Smooth muscle cell of the brain vasculature (primary cell): ENCODE measurements at places on chromosomes 12 and 14.

DNA sequence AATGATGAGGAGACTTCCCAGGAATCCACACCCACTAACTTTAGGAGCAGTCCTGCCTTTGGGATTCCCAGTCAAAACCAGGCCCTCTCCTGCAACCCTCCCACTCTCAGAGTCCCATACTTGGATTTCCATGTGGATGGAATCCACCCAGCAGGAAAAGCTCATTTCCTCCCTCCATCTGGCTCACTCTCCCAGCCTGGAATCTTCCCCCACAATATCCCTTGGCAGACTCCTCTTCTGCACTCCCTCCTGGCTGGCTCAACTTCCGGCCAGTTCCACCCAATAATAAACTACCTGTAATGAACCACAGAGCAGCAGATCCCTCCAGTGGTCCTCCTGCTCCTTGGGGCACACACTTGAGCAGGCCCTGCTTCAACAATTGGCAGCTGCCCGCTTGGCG, 102.8 kb upstream of the EGLN3 start:
- DNase-seq = no peak

- no peak for DNase-seq
These were observed 612.6 kb downstream of the AACS start for GRCh38 chr12:125677829-125678228.

DNA sequence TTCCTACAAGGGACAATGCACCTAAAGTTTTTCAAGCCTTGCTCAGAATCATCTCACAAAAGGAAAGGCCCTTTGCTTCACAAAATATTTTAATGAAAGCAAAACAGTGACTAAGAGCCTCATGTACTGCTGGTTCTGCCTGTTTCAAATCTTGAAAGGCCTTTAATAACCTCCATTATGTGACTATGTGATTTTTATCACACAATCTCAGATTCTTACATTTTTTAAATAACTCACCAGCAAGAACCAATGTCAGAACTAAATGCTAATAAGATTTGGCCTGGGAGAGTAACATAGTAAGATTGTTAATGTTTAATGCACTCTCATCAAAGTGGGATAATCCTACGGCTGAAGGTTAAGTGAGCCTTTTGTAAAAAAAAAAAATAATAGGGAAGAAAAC, 378.9 kb downstream of the RGS6 start:
- DNase-seq = no peak

DNA sequence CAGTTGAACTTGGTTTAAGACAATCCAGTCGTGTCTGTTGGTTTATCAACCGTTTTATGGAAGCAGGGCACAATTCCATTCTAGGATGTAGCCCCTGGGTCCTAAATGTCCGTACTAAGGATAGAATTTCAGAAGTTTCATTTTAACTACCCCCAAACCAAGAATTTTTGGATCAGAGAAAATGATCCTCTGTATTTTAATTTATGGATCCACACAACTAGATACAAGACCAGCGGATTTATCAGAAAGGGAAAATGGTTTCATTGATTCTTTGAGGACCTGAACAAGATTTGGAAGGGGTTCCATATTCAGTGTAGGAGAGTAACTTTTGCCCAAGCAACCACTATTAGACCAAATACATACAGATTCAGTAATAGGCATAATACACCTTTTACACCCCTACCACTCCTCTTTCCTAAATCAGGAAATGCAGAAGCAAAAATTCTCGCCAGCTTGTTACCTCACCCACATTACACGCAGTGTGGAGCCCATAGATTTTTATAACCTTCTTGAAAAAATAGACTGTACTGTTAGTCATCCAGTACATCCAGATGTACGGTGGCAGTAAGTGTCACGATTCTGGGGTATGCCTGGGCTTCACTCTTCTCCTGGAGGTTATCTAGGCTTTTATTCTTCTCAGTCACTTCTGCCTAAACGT, 1.4 kb upstream of the FBXL14 start:
- no peak for DNase-seq

DNA sequence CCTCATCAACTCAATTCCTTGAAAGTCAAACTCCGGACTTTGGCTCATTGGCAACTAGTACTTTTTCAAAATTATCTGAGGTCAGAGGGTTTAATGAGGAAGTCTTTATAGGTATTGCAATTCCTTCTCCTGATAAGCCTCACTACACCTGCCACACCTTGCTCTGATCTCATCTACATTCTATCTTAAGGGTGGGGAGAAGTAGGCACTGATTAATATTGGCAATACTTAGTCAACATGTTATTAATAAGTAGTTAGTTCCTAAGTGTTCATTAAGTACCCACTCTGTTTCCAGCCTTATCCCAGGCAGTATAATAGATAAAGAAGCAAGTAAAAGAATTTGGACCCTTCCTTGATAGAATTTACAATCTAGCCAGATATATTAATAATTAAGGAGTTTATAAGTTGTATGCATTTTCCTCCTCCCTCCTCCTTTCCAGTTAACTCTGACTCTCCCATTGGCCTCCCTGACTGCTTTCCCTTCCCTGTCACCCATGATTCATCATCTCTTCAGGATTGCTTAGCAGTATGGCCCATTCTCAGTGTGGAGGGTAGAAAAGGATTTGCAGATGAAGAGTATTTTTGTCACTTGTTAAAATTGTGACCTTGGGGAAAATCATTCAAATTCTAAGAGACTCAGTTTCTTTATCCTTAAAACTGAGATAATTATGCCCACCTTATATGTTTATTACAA, 231.0 kb upstream of the ATP2B1 start:
- DNase-seq = no peak

DNA sequence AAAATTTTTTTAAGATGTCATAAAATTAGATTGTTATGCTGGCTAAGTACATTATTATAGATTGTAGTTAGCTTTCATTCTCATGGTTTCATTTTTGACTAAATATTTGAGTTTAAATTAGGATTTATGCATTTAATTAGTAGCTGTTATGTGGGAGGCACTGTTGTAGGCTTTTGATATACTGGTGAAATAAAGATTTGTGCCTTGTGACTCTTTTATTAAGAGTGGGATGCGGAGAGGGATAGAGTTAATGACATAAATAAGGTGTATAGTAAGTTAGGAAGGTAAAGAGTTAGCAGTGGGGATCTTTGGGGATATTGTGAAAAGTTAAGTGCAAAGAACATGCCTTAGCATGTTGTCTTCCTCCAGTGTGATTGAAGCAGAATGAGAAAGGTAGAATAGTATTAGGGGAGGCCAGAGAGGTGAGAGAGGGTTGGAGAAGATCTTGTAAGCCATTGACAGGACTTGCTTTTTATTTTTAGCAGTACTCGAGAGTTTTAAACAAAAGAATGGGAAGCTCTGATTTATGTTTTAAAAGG, 8.8 kb downstream of the ARHGAP5 start:
- DNase-seq = no peak

DNA sequence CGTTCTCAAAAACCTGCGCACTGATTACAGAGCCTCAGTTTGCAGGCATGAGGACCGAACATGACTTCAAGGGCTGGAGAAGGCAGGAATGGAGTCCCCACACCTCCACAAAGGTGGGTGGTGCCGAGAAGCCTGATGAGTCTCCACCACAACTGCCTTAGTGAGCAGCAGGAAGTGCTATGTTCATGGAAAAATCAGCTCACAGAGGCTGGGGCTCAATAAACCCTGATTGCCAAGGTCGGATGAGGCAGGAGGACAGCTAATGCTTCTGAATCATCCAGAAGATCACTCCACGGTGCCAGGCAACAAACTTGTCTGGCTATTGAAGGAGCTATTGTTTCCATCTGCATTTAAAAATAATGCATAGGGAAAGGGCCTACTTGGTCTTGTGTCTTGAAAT, 31.1 kb downstream of the APPL2 start:
- no peak for DNase-seq

GRCh38 chr12:89353188-89353822, 1.0 kb upstream of the DUSP6 start:
- no peak for DNase-seq

GRCh38 chr12:107668320-107669098, 17.1 kb upstream of the PWP1 start:
- DNase-seq = no peak

DNA sequence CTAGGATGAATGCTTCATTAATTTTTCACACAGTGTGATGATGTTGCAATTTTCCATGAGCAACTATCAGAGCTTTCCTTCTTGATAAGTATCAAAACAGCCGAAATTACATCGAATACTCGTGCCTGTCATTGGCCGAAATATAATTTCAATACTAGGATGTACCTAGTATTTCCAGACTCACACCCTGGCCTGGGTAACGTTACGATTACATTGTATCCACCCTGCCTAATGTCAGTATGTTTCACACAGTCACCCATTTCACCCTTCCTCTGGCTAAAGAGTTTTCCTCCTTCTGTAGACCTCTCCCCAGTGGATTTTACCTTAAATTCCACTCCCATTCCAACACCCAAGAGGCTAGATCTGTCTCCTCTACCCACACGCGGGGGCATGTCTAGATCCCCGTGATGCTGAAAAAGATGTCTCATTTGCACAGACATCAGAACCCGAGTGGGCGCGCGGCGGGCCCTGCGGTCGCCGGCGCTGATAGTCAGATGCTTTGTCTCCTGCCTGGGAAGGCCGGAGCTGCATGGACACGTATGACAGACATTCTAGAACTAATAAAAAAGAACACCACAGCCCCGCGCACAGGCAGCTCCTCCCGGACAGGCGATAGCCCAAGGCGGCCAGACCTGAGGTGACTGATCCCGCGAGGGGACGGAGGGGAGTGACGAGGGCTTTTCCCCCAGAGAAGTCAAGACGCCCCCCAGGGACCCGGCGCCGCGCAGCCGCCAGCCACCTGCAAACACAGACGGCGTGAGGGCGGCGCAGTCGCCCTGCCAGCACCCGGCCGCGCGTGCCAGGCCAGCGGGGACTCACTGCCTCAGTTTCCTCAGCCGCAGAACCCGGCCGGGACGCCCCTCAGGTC, 723 bp downstream of the KIF21A start:
- DNase-seq = no peak

- DNase-seq = no peak
These were observed 33.6 kb downstream of the NFKBIA start for GRCh38 chr14:35370969-35371368.

- no peak for DNase-seq
These were observed 14.0 kb upstream of the HPD start for GRCh38 chr12:121872546-121873215.

- no peak for DNase-seq
These were observed 80.2 kb downstream of the TMTC1 start for GRCh38 chr12:29703528-29703927.

- DNase-seq = no peak
These were observed 380.0 kb downstream of the KCNH5 start for GRCh38 chr14:62665286-62665685.

GRCh38 chr12:12645485-12645884, 33.8 kb downstream of the CREBL2 start:
- no peak for DNase-seq

GRCh38 chr14:95313190-95313589, 6.5 kb downstream of the CLMN start:
- DNase-seq = no peak

DNA sequence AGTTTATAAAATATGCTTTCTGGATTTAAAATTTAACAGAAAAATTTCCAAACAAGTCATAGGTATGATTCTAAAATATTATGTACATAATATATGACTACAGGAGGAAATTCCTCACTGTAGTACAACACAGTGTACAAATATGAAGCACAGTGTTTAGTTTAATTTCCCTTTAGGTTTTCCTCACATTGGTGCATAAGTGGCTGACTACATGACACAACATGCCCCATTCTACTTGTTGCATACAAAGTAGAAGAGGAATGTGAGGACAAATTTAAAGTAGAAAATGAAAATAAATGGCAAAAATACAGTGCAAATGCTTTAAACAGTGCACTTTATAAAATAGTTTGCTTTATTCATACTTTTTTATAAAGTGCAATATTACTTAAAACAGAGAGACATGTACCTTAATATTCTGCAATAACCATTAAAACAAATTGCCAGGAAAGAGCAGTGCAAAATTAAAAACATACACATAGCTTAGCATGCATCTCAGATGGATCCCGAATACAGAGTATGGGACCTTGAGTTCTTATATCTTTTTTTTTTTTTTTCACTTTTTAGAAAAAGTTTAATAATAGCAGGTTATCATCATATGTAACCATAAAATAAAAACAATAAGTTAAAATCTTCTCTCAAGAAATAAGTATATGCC, 54.8 kb upstream of the TTC7B start:
- no peak for DNase-seq

DNA sequence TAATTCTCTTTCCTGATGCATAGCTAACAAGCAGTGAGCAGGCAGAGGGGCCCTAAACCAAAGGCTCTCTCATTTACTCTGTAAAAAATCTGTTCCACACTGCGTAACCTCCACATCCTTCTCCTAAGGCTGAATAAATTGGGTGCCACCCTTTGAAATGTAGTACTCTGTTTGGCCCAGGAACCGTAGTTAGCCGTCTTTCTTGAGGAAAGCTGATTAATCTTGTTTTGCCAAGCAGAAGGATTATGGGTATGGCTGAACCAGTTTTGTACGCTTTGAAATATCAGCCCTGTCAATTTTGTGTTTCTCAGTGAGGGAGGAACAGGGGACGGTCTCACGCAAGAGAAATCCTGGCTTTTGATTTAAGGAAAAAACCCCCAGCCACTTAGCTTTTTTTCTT, 19.7 kb downstream of the EML1 start:
- no peak for DNase-seq

- no peak for DNase-seq
These were observed 271.6 kb upstream of the PLEKHG7 start for GRCh38 chr12:92431146-92431545.

GRCh38 chr12:12072064-12072760, 1.5 kb downstream of the BCL2L14 start:
- DNase-seq = no peak

DNA sequence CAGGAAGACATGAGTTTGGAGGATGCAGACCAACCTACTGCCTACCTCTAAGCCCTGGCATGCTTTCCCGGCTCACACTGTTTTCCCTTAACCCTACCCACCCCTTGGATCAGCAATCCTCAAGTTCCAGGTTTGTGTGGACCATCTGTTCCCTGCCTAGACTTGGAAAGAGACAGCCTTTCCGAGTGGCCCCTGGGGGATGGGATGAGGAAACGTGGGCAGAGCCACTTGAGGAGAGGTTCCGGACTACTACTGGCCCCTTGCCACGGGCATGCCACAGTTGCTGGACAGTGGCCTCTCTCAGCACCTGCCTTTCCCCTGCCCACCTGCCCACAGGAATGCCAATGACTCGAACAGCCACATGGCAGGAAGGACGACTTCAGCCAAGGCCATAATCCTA, 135.9 kb downstream of the SLC15A4 start:
- DNase-seq = no peak

GRCh38 chr14:101223127-101223526, 319.6 kb upstream of the RTL1 start:
- no peak for DNase-seq

DNA sequence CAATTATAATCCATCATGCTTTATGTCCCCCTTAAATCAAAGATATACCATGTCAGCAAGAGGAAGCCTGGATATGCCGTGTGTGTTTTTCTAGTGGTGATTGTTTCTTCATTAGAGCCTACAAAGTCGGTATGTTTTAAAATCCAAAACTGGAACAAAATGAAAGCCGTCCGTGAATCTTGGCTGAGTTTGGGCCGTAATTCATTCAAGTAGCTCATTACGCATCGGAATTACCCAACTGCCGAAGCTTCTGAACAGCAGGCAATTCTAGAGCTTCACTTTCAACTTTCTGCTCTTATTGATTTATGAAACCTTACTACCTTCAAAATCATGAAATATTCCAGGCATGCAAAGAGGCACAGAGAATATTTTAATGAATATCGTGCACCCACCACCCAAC, 224.7 kb downstream of the AACS start:
- DNase-seq = no peak

- DNase-seq = no peak
These were observed 954 bp upstream of the SLC39A2 start for GRCh38 chr14:20998139-20998538.
